ENCODE measurements at places on chromosomes 2 and 18. TPM values are rescaled to one million over a fixed set of nuclear protein-coding genes. Genes with fewer than 3 reads are reported as not detected.

DPP10 gene
- not detected for total RNA-seq

DSG4 gene
- not detected for total RNA-seq

CCDC121 gene
- total RNA-seq = 0.61 TPM

POU3F3 gene
- total RNA-seq = not detected

HOXD3 gene
- total RNA-seq = not detected

PAX8 gene
- total RNA-seq = 2.4 TPM

RUFY4 gene
- total RNA-seq = not detected

TTN gene
- 0.05 TPM for total RNA-seq

CREG2 gene
- not detected for total RNA-seq

FN1 gene
- 636 TPM for total RNA-seq

SIX3 gene
- not detected for total RNA-seq

VIT gene
- total RNA-seq = not detected

FRZB gene
- 0.20 TPM for total RNA-seq

SALL3 gene
- not detected for total RNA-seq

AKAIN1 gene
- not detected for total RNA-seq

GAD1 gene
- total RNA-seq = 2.5 TPM

WDR54 gene
- total RNA-seq = 16.4 TPM

CCBE1 gene
- total RNA-seq = 23.8 TPM

HOXD10 gene
- total RNA-seq = not detected

CPO gene
- total RNA-seq = not detected

CD207 gene
- not detected for total RNA-seq

SCN3A gene
- not detected for total RNA-seq

BMP10 gene
- not detected for total RNA-seq

SCTR gene
- not detected for total RNA-seq

ATP6V1B1 gene
- not detected for total RNA-seq

CYP1B1 gene
- total RNA-seq = 53.3 TPM

Data from MCF 10A (cell line).